NCI-H69 (cell line): ENCODE measurements at places on chromosomes 4 and X.

- no peak for DNase-seq
Measured at GRCh38 chr4:20805716-20806115, 105.5 kb downstream of the PACRGL start.

- peak; percentile 46 for DNase-seq
Measured at GRCh38 chr4:39353478-39354253, 12.5 kb downstream of the RFC1 start.

GRCh38 chrX:109871121-109871888 is 131.6 kb upstream of the TMEM164 start:
- DNase-seq: no peak

DNA sequence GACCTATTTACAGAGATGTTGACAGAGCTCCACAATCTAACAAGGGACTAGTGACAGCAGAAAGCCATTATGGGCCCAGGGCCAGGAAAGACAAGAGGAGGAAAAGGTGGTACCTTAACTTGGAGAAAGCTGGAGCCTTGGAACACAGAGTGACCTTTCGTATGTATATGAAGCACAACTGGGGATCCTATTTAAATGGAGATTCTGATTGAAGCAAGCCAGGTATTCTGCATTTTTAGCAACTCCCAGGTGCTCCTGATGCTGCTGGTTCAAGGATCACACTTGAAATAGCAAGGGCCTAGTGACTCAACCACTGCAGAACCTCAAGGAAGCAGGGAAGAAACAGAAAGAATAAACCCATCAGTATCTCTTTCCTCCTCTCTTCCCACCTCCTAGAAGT is 99.4 kb downstream of the TMEM47 start:
- no peak for DNase-seq

DNA sequence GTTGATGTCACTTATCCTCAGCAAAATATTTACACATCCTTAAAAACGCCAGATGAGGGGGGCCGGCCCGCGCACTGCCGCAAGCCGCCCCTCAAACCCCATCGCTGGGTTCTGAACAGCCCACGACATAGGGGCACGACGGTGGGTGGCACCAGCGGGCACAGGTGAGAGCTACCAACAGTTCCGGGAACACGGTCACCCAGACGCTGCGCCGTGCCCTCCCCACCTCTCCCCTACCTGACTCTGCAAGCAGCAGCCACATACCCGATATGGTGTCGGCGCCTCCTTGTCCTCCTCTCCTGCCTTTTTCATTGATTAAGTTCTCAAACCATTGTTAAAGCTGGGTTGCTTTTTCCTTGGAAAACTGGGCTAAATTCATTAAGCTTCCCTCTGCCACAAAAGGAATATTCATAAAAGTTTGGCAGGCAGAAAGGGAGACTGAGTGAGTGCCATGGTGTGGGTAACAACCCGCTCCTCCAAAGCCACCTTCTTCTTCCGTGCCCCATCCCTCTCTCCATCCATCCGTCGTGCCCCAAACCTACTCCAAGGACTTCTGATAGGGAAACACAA is 1.4 kb downstream of the RAI2 start:
- peak; percentile 63 for DNase-seq

GRCh38 chrX:50188859-50189600 is 11.8 kb downstream of the AKAP4 start:
- no peak for DNase-seq

DNA sequence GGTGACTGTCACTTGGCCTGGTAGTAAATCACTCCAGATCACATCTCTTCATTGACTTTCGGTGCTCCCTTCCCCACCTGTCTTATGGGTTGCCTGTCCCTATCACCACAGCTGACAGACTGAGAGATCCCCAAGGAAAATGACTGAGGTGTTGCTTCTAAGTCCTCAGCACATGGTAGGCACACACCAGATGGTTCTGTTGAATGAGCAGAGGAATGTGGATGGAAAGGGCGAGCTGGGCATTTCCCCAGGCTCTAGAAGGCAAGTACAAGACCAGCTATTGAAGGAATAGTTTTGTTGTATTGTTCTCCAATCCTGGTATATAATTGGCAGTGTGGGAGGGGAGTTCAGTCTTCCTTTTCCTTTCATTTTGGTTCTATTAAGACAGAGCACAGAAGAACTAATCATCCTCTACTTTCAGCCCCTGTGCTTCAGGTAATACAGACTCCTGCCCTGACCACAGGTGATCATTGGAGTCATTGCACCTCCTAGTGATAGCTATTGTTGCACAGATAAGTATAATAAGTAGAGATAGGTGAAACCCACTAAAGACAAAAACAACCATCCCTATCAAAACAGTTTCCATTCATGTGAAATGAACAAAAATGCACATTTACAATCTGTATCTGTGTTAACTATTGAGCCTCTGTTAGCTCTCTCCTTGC is 158.6 kb downstream of the TRAM1L1 start:
- DNase-seq: peak; percentile 6

- no peak for DNase-seq
Measured at GRCh38 chr4:46878641-46879040, 30.4 kb downstream of the COX7B2 start.

DNA sequence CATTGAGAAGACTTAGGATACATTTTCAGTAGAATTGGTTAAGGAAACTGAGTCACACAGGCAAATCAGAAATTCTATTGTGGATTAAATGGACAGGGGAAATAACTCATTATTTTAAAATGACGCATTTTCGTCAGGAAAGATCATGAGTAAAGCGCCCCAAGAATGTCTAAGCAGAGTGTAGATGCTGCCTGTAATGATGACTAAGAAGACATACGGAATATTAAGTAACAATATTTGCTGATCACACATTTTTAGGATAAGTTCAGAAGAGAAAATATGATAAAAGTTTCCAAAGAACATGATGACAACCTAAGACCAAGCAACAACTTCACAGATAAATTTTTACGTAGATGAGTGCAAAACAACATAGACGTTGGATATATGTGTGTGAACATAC is 596.3 kb upstream of the TENM3 start:
- DNase-seq: no peak

DNA sequence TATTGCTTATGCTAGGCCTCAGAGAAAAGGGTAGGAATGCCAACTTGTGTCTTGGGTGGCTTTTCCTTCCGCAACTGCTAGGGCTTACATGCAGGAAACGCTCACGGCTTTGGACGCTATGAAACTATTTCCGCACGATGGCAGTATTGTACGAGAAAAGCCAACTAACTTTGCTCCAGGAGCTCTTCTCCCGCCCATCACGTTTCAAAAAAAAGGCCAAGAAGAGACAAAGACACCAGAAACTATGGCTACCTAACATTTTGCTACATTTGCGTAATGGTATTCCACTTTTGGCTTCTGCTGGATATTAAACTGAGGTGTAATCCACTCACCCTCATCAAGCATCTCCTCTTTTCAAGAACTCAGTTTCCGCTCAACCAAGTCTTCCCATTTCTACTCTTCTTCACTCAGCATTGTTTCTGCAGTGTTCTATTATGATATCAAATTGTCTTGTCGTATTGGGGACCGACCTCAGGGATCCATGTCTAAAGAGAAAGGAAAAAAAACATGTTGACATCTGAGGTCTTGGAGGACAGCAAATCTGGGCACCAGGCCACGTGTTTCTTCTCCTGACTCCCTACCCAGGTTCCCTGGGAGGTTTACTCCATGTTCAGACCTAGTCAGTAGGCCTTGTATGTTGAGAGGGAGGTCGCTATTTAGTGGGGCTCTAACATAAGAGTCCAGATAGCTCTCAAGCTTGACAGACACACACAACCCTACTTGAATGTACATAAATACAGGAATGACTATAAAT is 239.4 kb upstream of the STK26 start:
- DNase-seq: no peak

- no peak for DNase-seq
Measured at GRCh38 chr4:100175858-100176257, 14.4 kb downstream of the DDIT4L start.

DNA sequence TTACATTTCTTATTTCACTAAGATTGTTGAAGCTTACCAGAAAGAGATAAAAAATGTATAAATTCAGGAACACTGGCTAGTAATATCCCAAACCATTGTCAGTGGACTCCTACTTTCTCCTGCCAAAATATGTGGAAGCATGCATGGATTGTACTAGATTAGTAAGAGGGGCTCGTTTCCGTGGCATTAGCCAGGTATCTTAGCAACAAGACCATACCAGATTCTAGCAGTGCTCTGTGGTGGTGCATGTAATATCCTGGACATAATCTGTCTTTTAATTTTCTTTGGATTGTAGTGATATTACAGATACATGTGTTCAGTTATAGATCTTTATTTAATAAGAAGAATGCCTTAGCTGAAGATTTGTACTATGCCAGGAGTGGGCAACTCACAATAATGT is 371.9 kb upstream of the PITX2 start:
- no peak for DNase-seq

GRCh38 chr4:163554870-163555465 is 60.5 kb downstream of the TMA16 start:
- peak; percentile 30 for DNase-seq

GRCh38 chr4:83019794-83020494 is 9.3 kb upstream of the LIN54 start:
- DNase-seq: no peak

GRCh38 chr4:11214281-11214680 is 214.4 kb downstream of the HS3ST1 start:
- no peak for DNase-seq

DNA sequence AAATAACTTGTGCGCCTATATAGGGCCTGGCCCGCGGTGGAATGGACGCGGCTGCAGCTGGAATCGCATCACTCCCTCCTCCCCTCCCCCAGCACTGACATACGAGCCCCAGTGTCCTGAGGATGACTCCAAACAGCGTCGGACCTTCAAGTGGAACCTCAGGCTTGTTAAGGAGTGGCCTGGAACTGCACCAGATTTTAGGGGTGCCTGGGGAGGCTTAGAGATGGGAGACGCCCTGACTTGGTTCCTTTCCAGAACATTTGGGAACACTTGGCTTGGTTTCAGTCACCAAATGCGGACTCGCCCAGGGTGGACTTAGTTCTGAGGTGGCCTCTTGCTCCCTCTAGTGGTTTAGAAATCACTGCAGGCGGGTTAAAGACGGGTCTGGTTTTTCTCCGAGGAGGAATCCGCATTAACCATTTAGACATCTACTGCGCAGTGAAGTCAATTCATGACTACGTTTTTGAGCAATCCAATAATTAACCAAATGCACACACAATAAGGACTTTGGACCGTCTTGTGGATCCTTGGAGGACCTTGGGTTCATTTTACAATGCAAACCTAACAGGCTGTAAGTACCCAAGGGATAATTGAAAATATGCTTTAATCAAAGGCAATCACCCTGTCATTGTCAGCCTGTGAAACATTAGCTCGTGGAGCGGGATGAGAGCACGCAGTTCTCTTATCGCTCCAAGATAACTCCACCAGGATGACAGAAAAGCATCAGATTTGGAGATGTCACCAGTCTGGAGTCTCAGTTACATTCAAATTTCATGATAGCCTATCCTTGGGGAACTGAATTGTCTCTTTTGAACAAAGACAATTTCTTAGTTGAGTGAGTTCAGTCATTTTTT is 11.2 kb upstream of the PDGFRA start:
- DNase-seq: peak; percentile 71

- DNase-seq: peak; percentile 77
Measured at GRCh38 chrX:10769195-10769594, 148.8 kb upstream of the MID1 start.

DNA sequence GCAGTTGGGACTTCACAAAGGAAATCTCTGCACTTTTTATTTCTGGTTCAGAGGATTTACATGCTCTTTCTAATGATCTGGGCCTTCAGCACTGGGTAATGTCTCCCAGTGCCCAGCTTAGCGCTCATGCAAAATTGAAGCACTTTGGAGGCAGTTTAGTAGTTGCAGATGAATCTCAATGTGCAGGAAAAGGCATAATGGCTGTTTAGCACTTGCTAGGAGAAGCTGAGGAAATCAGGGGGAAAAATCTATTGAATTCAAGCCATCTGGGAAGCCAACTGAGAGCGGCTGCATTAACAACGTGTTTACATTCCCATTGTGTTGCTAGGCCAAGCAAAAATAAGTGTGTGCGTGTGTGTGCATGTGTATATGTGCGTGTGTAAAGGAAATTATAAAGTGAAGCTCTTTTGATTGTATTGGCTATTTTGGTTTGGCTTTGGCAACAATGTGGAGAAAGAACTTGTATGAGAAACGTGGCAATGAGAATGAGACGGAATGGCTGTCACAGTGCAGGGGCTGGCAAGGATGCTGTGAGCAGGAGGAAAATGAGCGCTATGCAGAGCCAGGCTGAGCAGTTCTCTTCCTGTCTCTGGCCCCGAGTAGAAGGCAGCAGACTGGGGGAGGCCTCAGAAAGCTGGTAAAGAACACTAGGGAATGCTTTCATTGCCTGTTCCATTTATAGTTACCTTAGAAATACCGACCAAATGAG is 231.5 kb downstream of the UNC5C start:
- peak; percentile 4 for DNase-seq

DNA sequence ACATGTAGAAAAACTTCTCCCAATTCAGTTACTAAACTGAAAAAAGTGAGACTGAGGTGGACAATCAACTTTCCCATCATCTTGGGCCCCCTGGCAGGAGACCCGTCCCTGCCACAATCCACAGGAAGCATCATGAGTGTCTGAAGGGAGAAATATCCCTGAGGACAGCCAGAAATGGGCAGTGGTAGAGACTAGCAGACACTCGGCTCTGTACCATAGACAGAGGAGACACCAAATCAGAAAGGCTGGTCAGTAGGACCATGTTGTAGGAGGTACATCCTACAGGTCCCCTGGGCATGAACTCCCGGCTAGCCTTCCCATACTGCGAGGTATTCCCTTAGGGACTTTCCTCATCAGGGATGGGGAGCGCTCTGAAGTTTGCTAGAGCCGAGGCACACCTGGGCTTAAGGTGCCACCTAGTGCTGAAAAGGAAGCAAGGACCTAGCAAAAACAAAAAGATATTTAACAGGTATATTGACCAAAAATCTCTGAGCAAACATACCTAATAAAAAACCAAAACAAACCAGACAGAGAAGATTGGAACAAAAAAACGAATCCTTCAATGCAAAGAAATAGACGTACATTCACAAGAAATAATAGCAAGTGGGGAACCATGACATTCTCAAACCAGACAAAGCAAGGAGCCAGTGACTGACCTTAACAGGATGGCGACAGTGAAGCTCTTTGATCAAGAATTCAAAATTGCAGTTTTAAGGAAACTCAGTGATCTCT is 55.6 kb downstream of the HAUS3 start:
- DNase-seq: peak; percentile 68

- DNase-seq: no peak
Measured at GRCh38 chrX:54560411-54560810, 30.4 kb downstream of the GNL3L start.

DNA sequence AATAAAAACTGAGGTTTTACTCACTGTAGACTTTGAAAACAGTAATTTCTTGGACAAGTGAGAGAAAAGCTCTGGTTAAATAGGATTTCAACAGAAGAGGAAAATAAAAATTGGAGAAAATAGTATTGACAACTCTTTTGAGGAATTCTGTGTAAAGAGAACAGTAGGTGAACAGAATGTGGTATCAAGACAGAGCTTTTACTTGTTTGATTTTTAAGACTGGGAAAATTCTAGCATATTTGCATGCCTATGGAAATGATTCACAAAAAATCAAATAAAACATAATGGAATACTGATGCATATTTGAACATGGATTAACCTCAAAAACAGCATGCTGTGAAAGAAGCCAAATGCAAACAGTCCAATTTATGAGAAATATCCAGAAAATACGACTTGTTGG is 504.6 kb downstream of the KCTD8 start:
- no peak for DNase-seq

- DNase-seq: no peak
Measured at GRCh38 chr4:99404595-99405287, 30.4 kb downstream of the ADH7 start.
